Frontal cortex (tissue), 4 donors: ENCODE measurements at places on chromosomes 16 and 17. TPM values are rescaled to one million over a fixed set of nuclear protein-coding genes. Genes with fewer than 3 reads are reported as not detected.

DNA sequence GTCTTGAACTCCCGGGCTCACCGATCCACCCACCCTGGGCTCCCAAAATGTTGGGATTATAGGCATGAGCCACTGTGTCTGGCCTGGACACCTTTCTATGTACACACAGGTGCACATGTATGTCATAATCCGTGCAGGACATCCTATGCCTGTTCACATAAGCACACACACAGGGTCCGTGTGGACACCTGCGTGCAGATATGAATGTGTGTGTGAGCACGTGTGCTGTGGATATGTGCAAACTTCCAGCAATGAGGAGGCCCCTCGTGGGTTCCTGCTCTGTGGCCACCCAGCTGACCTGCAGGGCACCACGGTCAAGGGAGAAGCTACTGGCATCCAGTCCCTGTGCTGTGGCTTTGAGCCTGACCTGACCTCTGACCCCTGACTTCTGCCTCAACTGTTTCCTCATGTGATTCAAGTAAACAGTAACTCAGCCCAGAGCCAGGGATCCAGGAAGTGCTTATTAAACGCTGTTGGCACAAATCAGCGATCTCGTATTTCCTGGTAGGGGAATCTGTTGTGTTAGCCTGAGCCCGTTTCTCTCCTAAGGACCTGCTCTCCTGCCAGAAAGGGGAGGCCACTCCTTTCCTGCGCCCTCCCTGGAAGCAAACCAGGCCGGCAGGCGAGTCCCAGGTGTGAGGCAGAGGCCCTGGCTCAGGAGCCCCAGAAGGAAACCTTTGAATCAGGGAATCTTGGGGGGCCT lies 6.5 kb downstream of the CPNE7 start:
- no peak for DNase-seq

- no peak for DNase-seq
Measured at GRCh38 chr17:48634493-48635208, 8.5 kb upstream of the HOXB9 start.

GRCh38 chr17:5049314-5049841 lies 14.2 kb upstream of the SLC52A1 start:
- no peak for DNase-seq

DNA sequence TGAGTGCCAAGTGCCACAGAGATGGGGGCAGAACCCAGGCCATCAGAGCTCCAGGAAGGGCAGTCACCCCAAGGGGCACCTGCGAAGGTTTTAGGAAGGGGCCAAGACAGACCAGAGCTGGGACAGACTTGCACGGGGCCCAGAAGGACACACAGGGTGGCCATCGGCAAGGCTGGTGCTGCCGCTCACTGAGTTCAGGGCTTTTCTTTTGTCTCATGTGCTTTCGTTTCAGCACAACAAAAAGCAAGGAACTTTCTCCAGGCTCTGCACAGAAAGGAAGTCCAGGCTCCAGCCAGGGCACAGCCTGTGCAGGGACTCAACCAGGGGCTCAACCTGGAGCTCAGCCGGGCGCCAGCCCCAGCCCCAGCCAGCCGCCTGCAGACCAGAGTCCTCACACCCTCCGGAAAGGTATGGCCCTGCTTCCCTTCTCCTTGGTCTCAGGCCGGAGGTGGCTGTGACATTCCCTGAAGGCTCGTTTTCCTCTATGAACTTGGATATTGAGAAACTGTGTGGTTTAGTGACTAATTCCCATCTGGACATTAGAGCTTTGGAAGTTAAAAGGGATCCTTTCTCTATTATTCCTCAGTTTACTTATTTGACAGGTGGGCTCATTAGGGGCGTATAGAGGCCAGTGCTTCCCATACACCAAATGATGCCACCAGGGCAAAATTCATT lies 37.9 kb downstream of the ELAC2 start:
- no peak for DNase-seq

DNA sequence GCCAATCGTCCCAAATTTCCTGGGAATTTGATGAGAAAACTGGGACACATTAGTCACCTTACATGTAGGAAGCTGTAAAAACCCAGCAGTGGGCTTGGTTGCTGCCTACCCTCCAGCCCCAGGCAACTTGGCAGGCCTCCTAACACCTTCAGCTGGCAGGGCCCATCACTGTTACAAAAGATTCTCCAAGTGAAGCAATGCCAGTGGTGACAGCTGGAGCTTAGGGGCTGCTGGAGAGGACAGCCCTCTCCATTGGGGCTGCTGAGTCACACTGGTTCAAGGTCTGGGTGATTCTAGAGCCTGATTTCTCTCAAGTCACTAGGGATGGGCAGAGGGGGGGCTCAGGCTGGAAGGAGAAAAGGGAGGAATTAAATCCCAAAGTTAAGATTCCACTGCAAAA lies 180.6 kb downstream of the COPRS start:
- DNase-seq: no peak

- no peak for DNase-seq
Measured at GRCh38 chr17:62741290-62741689, 66.8 kb downstream of the MARCHF10 start.

GNGT2 gene
- not detected for total RNA-seq

CTRB1 gene
- not detected for total RNA-seq

C17orf113 gene
- total RNA-seq: 3.7 TPM

PRPSAP1 gene
- 52.2 TPM for total RNA-seq

KRT24 gene
- not detected for total RNA-seq
